ENCODE measurements at places on chromosomes 4 and X.
A peak's percentile ranks its signal among the peaks of the same experiment; 100 is the strongest.

DNA sequence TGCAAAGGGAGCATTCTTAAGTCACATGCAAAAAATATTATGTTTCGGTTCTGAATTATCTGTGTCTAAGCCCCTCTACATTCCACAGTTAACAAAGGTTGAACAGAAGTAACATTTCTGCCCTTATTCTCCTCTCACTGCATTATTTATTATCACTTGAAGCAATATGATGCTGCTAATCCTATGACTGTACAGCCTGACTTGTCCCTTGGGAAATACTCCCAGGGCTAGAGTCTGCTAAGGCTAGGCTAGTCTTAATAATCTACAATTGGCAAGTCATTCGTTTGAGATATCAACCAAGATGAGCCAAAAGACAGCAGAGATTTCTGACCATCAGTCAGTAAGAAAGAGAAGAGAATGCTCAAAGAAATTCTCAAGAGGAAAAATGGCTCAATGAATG lies 226.9 kb upstream of the HCCS start:
- DNase-seq, result no peak

DNA sequence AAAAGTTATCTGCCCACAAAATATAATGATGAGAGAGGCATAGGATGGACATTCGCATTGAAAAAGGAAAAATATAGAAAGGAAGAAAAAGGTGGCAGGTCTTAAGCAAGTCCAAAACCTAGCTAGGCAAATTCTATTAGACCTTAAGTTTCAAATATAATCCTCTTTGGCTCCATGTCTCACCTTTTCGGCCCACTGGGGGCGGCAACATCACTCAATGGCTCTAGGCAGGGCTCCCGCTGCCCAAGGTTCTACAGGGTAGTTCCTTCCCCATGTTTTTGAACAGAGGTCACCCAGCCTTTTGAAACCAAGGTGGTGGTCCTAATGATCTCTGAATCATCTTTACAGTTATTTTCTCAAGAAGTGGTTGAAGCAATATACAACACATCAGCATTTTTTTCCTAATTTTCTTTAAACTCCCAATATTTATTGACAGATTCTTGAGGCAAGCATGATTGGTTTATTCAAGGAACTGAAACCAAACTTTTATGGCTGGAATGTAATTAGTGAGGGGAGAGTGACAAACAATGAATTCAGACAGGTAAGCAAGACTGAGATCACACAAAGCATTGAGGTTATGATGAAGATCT lies 309.4 kb downstream of the ANTXR2 start:
- no peak for DNase-seq

DNA sequence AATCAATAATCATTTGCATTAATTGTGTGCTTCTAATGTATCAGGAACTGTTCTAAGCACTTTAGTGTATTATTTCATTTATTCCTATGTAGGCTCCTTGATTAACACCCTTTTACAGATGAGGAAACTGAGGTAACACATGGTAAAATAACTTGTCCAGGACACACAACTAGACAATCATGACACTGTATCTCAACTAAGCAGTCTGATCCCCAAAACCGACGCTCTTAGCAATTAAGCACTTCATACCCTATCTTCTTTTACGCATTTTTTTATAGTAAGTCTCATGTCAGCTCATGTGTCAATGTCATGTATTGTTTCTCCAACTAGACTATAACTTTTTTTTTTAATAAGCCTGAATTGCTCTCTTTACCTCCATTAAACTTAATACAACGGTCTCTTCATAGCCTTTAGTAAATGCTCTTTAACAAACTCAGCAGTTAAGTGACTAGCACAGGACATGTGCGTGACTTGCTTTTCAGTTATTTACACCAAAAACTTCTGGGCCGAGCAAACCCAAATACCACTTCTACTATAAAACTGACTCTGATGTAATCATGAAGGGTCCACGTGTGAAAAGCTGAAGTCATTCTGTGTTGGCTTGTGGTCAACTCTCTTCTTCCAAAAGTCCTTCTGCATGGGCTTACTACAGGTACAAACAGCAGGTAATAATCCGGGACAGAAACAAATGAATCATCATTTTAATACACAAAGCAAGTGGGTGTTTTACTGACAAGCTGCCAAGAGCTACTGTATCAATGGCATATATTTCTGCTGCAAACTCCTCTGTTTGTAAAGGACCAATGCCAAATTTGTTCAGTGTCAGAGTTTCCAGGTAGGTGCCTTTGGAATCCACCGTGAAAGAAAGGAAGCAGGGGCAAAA lies 7.9 kb upstream of the AMBN start:
- no peak for DNase-seq

- no peak for DNase-seq
Measured at GRCh38 chrX:9797384-9798360, 11.4 kb downstream of the SHROOM2 start.

GRCh38 chr4:14184265-14184664 lies 556.7 kb upstream of the BOD1L1 start:
- no peak for DNase-seq

DNA sequence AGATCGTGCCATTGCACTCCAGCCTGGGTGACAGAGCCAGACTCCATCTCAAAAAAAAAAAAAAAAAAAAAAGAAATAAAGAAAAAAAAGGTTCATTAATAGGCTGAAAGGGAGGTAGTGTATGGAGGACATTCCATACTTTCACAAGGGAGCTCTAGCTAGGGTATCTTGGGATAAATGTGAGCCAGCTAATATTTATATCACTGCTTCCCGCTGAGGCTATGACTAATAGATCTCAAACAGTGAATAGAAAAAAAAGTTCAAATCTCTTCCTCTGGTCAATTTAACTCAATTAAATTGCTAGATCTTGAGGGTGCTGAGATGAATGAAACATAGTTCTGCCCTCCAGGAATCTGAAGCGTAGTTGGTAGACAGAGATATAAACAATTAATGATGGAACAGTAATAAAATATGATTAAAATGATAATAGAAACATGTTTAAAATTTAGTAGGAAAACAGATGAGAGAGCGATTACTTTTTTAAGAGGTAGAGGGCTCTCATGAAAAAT lies 55.7 kb upstream of the SHISA3 start:
- no peak for DNase-seq

DNA sequence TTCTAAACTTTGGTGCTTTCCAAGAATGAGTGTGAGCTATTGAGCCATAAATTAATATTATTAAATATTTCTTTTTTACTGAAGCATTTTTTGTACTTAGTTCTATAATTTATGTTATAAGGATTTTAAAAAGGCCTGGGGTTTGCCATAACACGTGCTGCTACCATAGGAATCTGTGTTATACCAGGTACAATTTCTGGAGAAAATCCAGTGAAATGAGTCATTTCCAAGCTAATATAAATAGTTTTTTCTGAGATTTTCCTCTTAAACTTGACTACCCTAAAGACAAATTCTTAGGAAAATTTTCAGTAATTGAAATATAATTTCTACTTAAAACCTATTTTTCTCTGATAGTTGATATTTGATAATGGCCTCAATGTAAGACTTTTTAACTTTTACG lies 130.8 kb downstream of the TLL1 start:
- no peak for DNase-seq

DNA sequence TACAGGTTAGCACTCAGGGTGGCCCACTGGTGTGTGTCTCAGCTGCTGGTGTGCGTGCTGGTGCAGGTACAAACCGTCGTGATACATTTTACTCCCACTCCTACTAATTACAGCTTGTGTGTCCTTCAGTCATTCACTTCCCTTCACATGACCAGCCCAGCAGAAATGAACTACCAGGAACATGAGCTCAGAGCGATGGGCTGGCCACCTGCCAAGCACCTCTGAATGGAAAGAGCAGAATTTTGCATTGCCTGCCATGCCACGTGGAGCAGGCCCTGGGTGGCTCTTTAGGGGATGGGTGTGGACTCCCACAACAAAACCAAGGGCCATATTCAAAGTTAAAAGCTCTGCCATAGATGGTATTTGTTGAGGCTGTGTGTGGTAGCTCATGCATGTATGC lies 58.9 kb upstream of the PGM2 start:
- no peak for DNase-seq

DNA sequence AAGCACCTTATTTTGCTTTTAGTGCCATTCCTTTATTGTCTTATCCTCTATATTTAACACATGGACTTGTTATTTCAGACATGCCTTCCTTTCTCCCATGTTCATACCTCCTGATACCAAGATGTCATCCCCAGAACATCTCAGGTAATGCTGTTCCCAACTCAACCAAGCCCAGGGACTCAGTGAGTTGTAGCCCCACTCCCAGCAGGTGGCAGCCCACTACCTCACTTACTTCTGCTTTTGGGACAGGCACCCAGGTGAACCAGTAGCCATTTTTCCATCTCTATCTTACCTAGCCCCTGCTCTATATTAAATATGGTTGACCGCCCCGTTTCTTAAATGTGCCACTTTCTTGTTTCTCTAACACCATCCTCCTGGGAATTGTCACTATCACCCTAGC lies 199.0 kb downstream of the DCHS2 start:
- no peak for DNase-seq

DNA sequence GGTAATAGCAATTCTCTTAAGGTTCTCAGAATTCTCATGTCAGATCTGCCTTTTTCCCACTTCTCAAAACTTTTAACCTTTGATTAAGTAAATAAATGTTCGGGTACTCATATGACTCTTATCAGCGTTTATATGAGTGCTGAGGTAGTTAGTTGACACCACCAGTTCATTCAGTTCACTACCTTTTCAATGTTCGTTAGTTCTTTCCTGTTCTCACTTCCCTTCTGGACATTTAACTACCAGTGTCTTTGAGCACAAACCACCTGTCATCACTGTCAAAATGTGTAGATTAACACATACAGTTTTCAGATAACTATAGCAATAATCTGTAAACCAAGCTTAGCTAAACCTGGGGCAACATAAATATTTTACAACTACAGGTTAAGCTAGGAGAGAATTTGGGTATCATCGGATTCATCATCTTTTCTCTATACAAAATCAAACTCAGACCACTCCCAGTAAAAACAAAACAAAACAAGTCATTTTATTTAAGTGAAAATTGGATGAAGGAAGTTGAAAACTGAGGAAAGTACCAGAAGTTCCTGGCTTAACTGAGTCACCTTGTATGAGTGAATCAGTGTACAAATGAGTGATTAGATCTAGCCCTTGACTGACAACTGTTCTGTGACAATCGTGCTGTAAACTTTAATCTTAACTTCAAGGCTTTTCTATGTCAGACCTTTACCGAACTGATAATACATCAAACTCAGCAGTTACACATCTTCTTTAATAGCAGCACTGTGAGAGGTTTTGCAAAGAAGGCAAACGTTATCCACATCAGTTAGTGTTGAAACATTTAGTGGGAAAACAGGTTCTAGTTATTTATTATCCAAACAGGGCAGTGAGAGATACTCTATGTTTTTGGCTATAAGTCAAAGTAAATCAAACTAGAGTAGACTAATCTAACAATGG lies 41.9 kb downstream of the ARHGEF38 start:
- DNase-seq, result no peak

- peak; percentile 24 for DNase-seq
Measured at GRCh38 chrX:110145854-110146253, 142.9 kb downstream of the TMEM164 start.

- DNase-seq, result no peak
Measured at GRCh38 chr4:93896516-93896915, 68.0 kb downstream of the ATOH1 start.

- DNase-seq, result no peak
Measured at GRCh38 chr4:143186212-143186611, 1.5 kb downstream of the USP38 start.

DNA sequence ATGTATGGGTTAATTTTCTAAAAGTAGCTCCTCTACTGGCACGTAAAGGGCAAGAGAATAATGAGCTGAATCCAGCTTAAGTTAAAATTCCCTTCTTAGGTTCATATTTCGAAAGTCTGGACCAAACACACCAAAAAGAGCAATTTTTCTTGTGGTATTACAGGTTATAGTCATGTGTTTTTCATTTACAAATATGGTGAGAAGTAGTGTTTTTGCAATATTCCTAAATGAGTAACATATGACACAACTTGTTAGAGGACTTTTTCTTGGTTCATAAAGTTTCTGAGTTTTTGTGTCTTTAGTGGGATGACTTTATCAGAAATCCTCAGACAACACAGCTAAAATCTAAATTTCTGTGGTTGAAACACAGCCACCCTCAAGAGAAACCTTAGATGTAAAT lies 172.1 kb downstream of the AFF2 start:
- no peak for DNase-seq

DNA sequence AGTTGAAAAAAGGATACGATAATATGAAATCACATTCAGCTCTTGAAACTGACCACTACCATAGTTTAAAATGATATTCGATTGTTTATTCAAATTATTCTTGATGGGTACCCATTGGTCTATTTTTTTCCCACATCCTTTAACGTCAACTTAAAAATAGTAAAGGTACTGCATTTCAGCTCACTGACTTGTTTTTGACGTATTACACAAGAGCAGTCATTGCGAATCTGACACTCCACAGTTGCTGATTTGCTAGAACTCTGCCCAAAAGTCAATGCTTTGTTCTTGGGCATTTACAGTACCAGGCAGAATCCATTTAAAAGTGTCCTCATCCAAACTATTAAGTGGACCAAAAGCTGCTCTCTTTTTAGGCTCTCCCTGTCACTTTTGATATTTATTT lies 1.2 kb upstream of the PDS5A start:
- no peak for DNase-seq

DNA sequence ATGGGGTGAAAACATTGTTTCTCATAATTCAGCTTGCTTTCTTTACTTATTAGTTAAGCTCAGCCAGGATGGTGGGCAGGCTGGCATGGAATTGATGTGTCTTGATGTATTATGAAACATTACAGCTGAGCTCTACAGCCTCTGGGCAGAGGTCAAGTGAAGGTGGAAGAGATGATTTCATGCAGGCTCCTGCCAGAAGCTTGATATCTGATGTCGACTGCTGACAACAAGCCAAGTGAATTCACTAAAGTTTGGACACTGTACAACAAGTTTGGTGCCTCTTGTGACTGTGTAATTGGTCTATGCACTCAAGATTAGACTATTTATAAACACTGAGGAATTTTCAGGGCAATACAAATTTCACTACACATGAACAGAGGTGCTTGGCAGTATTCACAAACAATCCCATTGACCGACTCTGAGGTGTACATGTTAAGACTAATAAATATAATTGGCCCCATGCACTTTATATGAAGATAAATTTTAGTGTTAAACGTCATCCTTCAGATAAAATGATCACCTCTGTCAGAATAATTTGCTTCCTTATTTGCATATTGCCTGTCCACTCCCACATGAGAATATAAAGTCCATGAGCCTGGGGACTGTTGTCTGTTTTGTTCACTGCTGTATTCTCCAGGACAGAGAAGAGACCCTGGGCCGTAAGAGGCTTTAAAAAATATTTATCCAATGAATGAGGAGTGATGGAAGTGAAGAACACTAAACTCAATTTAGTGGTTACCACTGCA lies 612.2 kb downstream of the IQCM start:
- no peak for DNase-seq

GRCh38 chr4:1759818-1760223 lies 33.3 kb upstream of the FGFR3 start:
- no peak for DNase-seq

GRCh38 chrX:13223868-13224567 lies 95.8 kb downstream of the ATXN3L start:
- DNase-seq, result peak; percentile 75
